HCT116 (cell line): ENCODE measurements at places on chromosomes 7 and 10.

DNA sequence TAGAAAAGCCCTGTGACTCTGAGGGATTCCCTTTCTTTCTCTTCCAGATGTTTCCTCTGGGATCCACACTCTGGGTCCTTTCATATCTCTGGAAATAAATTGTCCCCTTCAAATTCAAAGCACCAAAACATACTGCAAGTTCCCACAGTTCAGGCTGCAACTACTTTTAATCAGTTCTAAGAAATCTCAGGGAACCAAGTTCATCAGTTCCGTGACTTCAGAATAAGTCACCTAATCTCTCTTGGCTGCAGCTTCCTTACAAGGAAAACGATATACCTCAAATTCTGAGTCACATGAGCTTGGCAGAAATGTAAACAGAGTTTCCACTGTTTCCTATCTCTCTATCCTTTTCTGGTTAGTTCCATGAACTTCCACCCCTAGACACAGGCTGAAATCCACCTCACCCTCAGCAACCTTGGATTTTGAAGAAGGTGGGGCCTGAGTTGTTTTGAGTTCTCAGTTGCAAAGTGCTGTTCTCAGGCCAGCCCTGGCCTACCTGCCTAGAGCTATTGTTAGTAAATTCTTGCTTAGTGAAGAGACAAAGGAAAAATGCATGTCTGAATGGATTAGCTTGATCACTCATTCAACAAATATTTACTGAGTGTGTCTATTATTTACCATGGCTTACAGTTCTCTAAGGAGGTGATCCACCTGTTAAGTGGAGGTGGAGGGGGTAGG is 59.3 kb upstream of the IL6 start:
- DNase-seq, result peak; percentile 6

GRCh38 chr7:54529568-54529967 is 12.6 kb upstream of the VSTM2A start:
- no peak for DNase-seq

GRCh38 chr7:184294-185264 is 7.8 kb upstream of the FAM20C start:
- no peak for DNase-seq

DNA sequence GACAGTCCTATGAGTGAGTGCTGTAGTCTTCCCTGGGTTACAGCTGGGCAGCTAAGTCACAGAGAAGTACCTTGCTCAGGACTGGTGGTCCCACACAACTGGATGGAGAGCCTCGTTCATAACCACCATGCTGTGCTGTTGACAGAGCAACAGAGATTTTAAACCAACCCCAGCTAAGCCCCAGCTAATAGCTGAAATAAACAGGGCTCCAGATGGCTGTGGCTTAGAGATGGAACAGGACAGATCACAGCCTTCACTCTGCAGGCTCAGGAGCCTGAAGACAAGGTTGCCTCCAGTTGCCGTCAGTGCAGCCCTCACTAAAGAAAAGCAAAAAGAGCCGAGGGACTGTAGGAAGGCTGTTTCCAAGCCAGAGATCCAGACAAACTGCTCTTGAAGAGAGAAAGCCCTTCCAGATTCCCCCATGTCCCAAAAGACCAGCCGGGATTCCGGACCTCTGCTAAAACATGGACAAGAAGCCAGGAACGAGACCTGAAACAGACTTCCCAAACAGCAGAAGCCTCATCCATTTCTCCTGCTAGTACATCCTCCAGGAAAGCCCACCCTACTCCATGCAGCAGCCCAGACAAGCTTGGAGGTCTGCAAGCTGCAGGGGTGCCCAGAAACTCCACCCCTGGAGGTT is 4.2 kb downstream of the HTRA1 start:
- DNase-seq, result no peak

DNA sequence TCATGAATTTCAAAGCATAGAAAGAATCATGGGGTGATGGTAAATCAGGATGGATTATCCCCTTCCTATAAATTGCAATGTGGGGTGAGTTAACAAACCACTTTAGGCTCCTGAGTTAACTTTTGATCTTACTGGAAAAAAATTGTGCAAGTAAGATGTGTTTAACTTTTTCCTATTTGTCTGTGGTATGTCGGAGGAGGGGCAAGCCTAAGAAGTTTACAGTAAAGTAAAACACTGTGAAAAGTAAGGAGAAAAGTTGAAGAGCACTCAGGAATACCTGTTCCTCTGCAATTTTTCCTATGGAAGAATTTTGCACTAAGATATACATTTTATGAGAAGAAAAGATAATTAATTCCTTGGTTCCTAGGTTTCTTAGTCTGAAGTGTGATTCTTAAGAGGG is 44.4 kb downstream of the IFIT5 start:
- DNase-seq, result no peak
